ENCODE measurements at places on chromosomes 12 and 14. TPM values are rescaled to one million over a fixed set of nuclear protein-coding genes. Genes with fewer than 3 reads are reported as not detected.

The POLE2 gene
- 4.6 TPM for total RNA-seq

The ENDOU gene
- 0.89 TPM for total RNA-seq

The PRH2 gene
- not detected for total RNA-seq

The TSHR gene
- not detected for total RNA-seq

The ENTPD5 gene
- total RNA-seq = 55.4 TPM

The PIWIL1 gene
- total RNA-seq = not detected

The ABCD2 gene
- 4.6 TPM for total RNA-seq

The IL31 gene
- total RNA-seq = not detected

The PARP2 gene
- total RNA-seq = 20.6 TPM

The GALC gene
- 21.5 TPM for total RNA-seq

The RBMS2 gene
- 49.4 TPM for total RNA-seq

The KRT6C gene
- total RNA-seq = 0.39 TPM

The RND1 gene
- total RNA-seq = 1.9 TPM

The BAZ1A gene
- 43.2 TPM for total RNA-seq

The CRADD gene
- total RNA-seq = 18.7 TPM

The GPX2 gene
- total RNA-seq = 342 TPM

All from ureter (tissue), 1 donor.